ENCODE measurements at places on chromosomes 11 and 22.

GRCh38 chr11:63993993-63994392, 7.8 kb downstream of the OTUB1 start:
- no peak for DNase-seq

- no peak for DNase-seq
These were observed 25.7 kb downstream of the ARHGAP1 start for GRCh38 chr11:46674463-46675287.

DNA sequence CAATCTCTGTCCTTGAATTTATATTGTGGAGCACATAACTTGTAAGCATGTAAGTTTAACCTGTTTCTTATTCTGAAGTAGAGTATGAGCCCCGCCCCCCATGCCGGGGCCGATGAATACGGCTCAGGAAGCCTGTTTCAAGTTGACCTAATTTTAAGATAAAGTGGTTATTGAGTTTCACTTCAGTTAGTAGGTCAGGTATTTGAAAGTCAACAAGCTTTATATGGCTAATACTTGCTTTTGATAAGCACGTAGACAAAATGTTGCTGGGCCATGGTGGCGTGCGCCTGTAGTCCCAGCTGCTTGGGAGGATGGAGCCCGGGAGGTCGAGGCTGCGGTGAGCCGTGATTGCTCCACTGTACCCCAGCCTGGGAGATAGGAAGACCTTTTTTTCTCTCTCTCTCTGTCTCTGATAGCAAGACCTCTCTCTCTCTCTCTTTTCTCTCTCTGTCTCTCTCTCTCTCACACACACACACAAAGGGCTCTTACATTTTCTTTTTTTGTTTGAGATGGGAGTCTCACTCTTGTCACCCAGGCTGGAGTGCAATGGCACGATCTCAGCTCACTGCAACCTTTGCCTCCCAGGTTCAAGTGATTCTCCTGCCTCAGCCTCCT, 14.4 kb downstream of the YWHAH start:
- DNase-seq = no peak

DNA sequence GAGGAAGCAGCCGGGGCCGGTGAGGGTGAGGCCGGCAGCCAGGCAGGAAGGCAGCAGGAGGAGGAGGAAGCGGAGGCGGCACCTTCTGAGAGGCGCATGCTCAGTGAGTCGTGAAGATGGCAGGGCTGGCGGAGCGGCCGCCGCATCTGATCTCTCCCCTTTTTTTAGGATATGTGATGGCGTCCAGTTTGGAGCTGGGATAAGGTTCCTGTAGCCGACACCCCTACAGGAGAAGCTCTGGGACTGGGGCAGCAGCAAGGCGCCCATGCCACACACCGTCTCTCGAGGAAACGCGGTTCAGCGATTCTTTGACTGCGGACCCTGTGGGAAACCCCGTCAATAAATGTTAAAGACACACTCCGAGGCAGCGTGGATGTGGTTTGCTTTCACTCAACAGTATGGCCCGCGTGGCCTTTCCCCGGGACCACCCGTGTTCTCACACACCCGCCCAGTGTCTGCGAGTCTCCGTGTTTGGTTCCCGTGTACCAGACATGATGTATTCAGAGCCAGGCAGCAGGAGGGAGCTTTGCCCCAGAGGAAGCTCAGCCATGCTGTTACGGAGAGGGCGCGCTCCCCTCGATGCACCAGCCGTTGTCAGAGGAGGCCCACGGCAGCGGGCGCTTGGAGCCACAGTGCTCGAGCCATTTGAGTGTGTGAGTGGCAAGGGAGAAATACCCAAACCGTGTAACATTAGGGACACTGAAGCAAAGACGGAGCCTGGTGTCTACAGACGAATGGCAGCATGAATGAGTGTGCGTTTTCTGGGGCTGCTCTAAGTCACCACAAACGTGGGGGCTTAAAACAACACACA, 27.7 kb upstream of the PARVB start:
- DNase-seq = no peak

DNA sequence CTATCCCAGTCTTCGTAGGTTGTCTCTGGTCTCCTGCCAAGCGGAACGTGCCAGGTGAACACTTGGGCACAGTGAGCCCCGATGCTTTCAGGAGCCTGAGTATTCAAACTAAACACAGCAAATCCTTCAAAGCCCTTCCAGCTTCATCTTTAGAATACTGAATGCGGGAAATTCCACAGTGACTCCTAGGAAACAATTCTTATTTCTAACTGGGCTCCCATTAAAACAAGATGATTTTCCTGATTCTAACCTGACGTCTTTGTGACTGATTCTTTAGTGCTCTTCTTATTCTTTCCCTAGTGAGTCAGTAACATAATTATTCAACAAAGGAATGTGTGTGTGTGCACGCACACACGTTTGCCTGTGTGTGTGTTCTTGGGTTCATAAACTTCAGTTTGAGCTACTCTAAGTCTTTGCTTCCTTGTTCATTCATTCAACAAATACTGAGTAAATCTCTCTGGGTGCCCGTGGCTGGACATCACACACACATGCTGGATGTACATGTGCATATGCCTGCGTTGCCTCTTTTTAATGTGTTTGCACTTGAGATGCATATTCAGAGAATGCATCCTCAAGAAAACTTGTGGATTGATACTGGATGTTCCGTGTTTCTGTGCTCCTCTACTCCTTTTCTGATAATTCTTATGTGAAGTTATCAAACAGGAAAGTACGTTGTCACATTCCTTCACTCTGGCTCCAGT, 134.5 kb downstream of the WNT7B start:
- DNase-seq = no peak

DNA sequence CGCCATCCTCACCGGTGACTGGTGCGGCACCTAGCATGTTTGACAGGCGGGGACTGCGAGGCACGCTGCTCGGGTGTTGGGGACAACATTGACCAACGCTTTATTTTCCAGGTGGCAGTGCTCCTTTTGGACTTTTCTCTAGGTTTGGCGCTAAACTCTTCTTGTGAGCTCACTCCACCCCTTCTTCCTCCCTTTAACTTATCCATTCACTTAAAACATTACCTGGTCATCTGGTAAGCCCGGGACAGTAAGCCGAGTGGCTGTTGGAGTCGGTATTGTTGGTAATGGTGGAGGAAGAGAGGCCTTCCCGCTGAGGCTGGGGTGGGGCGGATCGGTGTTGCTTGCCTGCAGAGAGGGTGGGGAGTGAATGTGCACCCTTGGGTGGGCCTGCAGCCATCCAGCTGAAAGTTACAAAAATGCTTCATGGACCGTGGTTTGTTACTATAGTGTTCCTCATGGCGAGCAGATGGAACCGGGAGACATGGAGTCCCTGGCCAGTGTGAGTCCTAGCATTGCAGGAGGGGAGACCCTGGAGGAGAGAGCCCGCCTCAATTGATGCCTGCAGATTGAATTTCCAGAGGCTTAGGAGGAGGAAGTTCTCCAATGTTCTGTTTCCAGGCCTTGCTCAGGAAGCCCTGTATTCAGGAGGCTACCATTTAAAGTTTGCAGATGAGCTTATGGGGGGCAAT, 1.1 kb downstream of the NEAT1 start:
- DNase-seq = no peak

GRCh38 chr11:689625-690024, 5.4 kb downstream of the DEAF1 start:
- DNase-seq = no peak

DNA sequence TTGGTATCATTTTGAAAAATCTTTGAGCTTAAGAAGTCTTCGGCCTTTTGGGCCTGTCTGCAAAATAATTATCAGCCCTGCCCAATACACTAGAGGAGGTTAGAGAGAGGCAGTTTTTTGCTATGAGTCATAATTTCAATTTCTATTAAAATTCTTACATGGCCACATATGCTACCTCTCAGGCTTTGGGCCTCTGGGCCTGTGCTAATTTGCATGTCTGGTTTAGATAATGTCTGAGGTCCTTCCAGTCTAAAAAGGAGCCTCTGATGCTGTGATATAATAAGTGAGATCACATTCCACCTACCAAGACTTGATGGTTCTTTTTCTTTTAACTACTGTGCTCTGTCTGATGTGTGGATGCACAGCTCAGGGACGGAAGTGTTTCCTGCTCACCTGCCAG, 70.8 kb downstream of the KCNJ1 start:
- peak; percentile 40 for DNase-seq

- no peak for DNase-seq
These were observed 4.3 kb upstream of the ATP5MGL start for GRCh38 chr22:42644422-42645340.

DNA sequence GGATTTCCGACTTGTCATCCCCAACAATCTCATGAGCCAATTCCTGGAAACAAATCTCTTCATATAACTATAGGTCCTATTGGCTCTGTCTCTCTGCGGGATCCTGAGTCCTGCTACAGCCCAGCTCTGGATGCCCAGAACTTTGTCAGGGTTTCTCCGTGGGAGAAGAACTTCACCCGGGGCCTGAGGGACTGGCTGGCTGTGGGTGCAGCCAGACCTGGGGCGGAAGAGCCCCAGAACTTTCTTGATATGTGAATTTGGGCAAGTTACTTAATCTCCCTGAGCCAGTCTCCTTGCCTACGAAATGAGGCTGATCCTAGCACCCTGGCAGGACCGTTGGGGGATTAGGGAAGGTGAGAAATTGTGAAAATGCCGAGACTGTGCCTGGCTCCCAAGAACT, 6.6 kb upstream of the TRIM29 start:
- DNase-seq = no peak

GRCh38 chr11:33835143-33835878, 56.6 kb downstream of the LMO2 start:
- DNase-seq = peak; percentile 57

DNA sequence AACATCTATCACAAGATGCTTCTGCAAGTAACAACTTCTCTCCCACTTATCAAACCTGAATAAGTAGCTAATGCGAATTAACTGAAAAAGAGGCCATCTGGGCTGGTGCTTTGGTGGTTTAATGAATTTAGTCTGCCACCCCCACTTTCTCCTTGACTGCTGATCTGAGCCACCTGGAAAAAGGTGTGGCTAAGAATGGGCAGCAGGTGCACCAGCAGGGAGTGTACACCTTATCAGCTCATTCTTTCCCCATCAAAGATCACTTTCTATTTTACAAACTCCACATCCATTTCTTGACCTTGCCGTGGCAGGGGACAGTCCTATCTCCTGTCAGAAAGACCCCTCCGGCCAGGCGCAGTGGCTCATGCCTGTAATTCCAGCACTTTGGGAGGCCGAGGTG, 6.5 kb downstream of the RFPL3 start:
- no peak for DNase-seq

DNA sequence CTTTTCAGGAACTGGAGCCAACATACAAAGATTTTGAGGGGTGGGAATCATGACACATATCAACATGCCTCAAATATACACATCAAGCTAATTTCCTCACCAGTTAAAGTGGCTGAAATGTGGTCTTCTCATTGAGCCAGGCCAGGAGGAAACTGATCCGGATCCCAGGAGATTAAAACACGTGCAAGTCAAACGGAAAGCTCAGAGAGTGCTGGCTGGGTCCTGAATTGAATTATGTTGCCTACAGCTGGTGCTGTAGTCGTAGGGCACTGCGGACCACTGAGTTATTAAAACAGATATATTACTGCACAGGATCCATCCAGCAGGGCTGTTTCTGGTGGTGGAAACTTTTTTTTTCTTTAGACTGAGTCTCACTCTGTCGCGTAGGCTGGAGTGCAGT, 14.1 kb upstream of the WNT7B start:
- no peak for DNase-seq

DNA sequence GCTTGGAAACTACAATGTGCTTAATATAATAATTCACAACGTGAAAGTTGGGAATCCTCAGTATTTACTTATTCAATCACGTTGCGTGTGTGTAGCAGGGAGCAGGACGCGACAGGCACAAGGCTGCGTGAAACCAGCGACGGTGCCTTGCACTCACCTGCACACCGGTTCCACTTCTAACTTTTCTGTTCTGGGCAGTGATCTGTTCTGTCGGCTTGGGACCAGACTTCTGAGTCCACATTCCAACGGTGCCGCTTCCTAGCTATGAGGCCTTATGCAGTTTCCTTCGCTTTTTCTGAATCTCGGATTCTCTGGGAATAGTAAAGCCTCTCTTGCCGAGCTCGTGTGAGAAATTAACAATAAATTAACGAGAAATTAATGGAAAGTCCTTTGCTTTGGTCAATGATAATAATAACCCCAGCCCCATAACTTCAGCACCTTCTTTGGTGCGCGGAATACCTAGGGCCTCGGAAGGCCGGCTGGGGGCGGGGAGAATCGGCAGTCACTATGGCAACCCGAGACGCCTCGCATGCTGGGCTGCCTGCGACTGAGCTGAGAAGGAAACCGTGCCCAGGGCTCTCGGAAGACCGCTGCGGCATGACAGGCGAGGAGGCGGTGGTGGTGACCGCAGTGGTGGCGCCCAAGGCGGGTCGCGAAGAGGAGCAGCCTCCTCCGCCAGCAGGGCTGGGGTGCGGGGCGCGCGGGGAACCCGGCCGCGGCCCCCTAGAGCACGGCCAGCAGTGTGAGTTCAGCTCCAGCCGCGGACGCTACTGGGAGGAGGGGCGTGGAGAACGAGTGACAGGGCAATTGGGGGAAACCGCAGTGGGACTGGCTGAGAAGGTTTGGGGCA, at the start of gene C11orf97:
Gene C11orf97, plus strand, starts transcription at position 530 of the 850 bp plus-strand sequence. Its CDS starts 68 bp downstream, at position 598.
- DNase-seq = no peak

GRCh38 chr11:9019861-9020260, 16.1 kb upstream of the NRIP3 start:
- no peak for DNase-seq

GRCh38 chr22:27331526-27332281, 469.9 kb downstream of the MN1 start:
- no peak for DNase-seq

DNA sequence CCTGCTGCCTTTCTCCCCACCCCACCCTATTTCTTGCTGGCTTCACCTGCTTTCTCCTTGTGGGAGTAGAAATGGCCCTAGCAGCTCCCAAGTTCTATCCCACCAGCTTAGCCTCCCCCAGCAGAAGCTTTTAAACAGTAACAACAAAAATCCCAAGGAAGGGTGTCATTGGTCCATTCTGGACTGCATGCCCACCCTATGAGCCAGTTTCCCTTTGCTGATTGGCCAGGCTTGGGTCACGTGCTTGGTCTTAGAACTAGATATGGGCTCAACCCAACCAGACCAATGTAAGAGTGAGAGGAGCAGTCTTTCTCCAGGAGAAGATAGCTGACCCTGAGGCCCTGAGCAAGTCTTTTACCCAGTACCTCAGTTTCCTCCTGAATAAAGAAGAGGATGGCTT, 2.3 kb downstream of the MTFP1 start:
- no peak for DNase-seq

DNA sequence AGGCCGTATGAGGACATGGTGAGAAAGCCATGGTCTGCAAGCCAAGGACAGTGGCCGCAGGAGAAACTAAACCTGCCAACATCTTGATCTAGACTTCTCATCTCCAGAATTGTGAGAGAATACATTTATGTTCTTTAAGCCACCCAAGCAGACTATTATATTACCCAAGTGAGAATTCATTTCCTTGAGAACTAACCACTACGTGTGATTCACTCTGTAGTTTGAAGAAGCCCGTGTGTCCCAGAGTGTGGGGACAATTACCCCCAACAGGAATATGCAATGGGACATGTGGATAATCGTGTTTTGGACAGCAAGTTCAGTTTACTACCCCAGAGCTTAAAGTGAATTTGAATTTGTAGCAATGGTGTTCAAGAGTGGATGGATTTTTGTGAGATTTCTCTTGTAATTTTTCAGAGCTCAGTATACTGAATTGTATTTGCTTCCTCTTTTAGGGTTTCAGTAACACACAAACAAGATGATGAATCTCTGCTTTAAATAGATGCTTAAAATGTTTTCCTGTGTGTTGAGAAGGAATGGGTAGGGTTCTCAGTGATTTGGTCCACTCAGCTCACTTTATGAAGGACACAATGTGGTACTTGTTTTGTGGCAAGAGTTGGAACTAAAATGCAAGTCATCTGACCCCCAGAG, 100.0 kb upstream of the ARHGAP20 start:
- no peak for DNase-seq

Data from HS-5 (cell line).